ENCODE measurements at places on chromosomes 1 and 21.

DNA sequence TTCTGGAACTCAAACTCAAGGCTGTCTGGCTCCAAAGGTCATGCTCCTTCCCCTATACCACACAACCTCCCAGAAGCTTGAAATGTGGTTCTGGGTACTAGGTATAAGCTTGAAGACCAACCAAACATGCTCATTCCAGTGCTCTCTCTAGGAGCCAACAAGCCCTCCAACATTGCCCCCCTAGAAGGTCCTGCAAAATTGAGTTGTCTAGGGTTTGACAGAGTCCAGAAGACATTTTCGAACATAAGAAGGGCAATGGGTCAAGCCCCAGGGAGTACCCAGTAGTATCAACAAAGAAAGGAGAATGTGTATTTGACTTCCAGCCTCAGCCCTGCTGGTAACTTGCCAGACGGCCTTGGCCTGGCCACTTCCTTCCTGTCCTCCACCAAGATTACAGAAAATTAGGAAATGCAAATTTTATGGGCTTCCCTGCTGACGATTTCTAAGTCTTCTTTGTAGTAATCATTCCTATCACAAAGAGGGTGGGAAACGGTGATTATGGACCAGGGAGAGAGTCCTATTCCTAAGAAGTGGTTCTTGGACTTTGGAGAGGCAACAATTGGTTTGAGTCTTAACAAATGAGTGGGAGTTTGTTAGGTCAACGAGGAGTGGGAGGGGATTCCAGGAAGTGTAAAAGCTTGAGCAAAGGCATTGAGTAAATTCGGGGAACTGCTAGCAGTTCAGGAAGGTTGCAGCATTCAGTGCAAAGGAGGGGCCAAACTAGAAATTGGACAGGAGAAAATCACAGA is 18.7 kb upstream of the SLAMF1 start:
- peak; percentile 37 for DNase-seq

DNA sequence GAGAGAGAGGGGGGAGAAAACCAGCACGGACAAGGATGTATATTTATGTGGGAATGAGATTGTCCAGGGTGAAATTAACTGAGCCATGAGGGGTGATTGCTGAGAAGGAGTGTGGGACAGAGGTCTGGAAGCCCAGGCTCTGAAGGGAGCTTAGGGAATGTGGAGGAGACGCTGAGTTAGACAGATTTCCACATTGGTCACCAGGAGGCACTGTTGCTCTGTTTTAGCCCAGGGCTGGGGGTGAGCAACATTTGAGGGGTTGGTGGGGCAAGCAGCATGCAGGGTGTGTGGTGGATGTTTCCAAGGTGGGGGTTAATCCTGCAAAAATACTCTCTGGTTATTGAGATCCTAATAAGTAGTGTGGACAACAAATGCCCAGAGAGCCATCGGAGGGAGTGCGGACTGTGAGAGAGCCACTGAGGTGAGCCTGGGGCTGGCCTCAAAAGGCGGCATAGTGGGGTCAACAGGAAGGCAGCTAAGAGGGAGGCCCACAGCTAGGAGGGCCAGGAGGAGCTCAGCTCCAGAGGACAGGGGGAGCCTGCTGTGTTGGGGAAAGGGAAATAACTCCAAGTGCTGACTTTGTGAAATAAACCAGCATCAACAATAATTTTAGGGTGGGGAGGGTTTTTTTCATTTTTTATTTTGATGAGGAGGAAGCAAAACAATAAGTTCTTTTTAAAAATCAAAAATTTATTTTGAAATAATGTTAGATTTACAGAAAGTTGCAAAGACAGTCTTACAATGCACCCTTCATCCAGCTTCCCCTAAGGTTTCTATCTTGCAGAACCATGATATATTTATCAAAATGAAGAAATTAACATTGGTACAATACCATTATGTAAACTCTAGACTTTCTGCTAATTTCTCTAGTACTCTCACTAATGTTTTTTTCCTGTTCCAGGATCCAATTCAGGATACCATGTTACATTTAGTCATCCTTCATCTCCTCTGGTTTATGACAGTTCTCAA is 82.8 kb upstream of the CD34 start:
- no peak for DNase-seq

GRCh38 chr1:218347723-218348627 is 2.8 kb downstream of the TGFB2 start:
- peak; percentile 82 for DNase-seq

- DNase-seq, result no peak
Measured at GRCh38 chr1:196115646-196116045, 492.6 kb downstream of the KCNT2 start.

DNA sequence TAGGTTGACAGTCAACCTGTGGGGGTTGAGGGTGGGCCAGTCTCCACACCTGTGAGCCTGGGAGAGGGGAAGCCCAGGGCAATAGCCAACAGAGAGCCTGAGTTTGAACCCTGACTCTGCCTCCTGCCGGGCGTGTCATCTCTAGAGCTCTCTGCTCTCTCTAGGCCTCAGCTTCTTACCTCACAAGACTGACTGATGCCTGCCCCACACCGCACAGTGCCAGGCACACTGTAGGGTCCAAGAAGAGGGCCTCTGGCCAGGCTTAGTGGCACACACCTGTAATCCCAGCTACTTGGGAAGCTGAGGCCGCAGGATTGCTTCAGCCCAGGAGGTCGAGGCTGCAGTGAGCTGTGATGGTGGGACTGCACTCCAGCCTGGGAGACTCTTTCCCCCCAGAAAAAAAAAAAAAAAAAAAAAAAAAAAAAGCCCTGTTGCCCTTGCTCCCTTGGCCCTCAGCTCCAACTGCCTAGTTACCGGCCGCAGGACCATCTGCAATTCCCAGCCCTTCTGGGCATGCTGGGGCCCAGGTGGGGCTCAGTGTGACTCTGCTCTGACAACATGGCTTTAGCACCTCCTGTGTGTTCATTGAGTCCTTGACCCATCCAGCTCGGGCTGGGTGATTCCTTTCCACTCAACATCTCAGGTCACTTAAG is 25.1 kb downstream of the GRHL3 start:
- DNase-seq, result no peak

GRCh38 chr1:208126108-208126507 is 118.1 kb downstream of the PLXNA2 start:
- DNase-seq, result no peak

DNA sequence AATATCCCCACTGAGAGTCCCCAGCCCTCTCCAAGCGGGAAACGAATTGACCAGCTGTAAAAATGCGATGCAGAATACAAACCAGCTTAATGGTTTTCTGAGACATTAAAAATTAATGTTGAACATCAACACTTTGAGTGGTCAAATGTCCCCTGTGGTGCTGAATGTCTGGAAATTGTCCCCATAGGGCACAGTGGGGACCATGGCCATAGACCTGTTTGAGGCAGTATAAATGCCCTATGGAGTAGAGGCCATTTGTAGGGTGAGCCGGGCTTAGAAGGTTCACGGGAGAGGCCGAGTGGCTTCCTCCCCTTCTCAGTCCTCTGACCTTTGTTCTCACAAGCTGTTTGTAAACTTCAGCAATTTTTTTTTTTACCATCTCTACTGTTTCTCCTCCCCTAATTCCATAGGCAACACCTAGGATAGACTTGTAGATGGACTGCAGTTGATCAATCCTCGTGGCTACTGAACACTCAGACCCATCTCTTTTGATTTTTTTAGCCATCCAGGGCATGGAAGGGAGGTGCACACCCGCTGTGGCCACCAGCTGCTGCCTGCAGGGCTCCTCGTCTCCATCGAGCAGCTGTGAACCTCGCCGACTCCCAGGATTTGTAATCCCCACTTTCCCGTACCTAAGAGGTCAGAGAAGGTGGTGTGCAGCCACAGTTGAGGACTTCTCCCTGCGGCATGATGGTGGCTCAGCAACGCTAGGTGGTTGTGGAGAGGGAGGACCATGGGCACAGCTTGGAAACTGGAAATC is 41.0 kb downstream of the KAZN start:
- DNase-seq, result no peak

- peak; percentile 95 for DNase-seq
Measured at GRCh38 chr1:224726441-224727182, 110.5 kb downstream of the CNIH3 start.

- DNase-seq, result peak; percentile 44
Measured at GRCh38 chr1:40951943-40952743, 27.4 kb upstream of the CTPS1 start.

DNA sequence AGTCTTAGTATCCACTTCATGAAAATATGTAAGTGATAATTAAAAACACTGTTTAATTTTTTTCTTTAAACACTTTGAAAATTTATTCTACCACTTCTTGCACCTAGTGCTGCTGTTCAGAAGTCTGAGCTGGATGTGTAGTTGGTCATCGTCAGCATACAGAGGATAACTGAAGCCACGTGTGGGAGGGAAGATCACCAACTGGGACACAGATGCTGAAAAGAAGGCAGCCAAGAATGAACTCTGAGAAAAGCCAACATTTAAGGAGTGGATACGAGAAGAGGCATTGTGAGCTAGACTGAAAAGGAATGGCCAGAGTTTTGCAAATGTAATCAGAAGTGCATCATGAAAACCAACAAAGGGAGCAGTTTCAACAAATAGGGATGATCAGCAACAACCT is 24.6 kb upstream of the CLCA4 start:
- DNase-seq, result no peak

DNA sequence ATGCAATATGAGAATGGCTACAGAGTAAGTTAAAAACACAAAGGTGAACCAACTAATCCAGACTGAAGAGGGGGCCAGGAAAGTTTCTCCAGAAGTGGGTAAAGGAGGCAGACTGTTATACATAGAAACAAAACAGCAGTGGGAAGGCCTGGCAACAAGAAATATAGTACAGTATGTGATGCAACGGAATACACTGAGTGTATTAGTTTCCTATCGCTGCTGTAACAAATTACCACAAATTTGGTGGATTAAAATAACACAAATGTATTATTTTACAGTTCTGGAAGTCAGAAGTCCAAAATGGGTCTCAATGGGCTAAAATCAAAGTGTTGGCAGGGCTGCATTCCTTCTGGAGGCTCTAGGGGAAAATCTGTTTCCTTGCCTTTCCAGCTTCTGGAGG is 95.2 kb downstream of the ZSWIM5 start:
- DNase-seq, result no peak

DNA sequence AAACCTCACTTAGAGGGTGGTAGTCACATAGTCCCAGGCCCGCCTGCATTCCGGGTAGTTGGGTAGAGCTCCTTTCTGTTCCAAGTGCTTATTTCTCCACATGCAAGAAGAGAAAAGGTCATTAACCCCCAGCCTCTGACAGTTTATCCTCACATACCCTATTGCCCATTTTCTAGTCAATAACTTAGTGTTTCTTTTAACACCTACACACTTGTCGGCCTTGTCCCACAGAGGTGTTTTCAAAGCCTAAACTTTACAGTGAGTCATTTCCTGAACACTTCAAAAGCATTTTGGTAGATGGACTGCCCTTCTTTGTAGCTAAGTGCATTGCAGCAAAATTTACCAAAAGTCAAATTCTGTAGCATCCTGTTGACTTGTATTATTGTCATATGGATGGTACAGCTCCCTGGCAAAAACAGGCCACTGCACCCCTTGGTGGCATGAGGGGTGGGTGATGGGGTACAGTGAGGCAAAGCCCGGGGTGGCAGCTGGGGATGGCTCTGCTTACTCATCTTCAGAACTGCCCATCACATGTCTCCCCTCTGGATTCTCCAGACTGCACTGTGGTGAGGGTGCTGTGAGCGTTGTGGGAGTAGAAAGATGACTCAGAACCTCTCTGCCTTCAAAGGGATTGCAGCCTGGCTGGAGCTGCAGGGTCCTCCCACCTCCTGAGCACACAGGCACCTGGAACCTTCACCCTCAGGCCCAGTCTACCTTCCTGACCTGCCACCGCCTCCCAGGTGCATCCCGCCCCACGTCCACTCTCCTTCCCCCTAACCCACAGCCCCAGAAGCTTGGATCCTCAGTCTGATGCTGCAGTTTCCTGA is 45.8 kb upstream of the DMRTB1 start:
- peak; percentile 64 for DNase-seq

DNA sequence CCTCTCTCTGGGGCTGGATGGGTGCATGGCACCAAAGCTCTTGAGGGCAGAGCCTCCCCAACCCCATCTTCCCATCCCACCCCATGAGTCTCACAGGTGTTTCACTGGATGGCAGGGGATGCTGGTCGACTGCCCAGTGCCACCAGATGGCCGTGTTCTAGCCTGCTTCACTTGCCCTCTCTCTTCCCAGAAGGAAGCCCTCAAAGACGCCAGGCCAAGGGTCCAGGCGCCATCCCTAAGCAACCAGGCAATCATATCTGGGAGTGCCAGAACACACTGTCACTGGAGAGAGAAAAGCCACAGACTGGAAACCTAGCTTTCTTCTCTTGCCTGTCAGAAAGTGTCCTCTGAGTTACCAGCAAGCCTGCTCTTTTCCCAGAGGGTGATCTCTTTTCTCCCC is 26.7 kb downstream of the PIGM start:
- DNase-seq, result no peak

DNA sequence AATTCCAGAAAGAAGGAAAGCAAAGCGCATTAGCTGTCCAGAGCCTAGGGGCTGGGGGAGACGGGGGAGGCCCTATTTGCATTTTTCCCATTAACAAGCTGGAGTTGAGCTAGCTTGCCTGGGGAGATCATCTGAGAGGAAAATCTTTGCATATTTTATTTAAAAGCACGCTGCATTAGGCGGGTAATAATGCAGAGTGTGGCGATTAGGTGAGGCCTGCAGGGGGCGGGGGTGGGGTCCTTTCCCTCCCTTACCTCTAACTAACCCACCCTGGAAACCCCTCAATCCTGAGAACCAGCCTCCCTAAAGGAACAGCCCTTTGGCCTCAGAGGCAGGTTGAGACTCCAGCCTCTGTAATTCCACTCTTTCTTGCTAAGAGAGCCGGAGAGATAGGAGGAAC is 16.2 kb downstream of the C1orf216 start:
- no peak for DNase-seq

GRCh38 chr1:169925505-169926482 is 32.1 kb upstream of the SCYL3 start:
- DNase-seq, result no peak

DNA sequence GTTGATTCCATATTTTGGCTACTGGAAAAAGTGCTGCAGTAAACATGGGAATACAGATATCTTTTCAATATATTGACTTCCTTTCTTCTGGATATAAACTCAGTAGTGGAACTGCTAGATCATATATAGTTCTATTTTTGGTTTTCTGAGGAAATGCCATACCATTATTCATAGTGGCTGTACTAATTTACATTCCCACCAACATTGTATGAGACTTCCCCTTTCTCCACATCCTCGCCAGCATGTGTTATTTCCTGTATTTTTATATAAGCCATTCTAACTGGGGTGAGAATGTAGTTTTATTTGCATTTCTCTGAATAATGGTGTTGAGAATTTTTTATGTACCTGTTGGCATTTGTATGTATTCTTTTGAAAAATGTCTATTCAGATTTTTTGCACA is 385.2 kb downstream of the NUF2 start:
- no peak for DNase-seq

DNA sequence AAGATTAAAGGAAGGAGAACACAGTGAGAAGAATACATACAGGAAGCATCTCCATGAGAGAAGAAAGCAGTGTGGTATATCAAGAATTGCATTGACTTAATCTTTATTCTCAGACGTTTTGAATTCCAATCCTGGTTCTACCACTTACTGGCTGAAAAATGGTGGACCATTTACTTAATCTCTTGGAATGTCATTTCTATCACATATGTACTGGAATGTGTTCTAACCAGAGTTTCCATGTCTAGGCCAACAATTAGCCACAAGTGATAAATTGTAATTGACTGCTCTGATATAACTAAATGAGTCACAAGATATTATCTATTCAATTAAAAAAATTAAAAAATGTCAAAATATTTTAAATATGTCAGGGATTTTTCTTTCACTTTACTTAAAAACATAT is 626.1 kb downstream of the PTPRC start:
- no peak for DNase-seq
